Stimulated activated CD8-positive, alpha-beta memory T cell treated with anti-CD3 and anti-CD28 coated beads, Interleukin-4, amount 100 ng/mL, for 48 hours (primary cell): ENCODE measurements at places on chromosomes 2 and 18.

GRCh38 chr2:219687882-219688559 lies 60.6 kb downstream of the SLC4A3 start:
- no peak for DNase-seq

- no peak for DNase-seq
Observed at GRCh38 chr2:231923951-231924888, 2.0 kb downstream of the NPPC start.

DNA sequence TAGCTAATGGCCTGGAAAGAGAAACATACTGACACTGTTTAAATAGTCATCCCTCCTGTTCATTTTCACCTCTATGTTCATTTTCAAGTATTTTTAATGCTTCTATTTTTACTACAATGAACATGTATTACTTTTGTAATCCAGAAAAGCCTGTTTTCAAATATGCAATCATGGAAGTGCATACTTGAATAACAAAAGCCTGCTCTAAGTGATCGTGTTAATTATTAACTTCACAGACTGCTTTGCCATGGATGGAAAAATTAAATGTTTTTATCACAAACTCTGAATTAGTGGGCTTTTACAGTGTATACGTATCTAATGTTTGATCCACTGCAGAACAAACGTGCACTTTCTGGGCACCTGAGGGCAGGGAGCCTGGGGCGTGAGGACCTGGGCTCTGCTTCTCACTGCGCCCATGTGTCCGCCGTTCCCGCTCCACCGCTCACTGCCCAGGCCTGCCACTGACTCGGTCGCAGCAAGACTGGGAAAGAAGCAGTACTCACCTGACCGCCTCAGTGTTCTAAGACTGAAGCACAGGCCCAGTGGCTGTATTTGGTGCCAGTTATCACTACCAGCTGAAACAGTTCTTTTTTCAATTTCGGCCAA lies 80.6 kb downstream of the UXS1 start:
- DNase-seq = no peak

DNA sequence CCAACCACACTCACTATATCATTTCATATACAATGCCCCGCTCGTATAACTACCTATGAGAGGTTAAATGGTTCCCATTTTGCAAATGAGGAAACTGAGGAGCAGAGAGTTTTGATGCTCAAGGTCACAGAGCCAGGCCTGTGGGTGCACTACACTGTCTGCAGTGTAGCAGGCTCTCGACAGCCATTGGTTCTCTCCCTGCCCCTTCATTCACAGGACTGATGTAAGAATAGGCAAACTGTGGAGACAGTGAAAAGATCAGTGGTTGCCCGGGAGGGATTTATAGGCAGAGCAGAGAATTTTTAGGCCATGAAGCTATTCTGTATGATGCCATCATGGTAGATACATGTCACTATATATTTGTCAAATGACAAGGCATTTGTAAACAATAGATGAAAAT lies 39.0 kb upstream of the LBH start:
- DNase-seq = no peak

- DNase-seq = peak; percentile 22
Observed at GRCh38 chr2:110852051-110852450, 119.7 kb downstream of the ACOXL start.

DNA sequence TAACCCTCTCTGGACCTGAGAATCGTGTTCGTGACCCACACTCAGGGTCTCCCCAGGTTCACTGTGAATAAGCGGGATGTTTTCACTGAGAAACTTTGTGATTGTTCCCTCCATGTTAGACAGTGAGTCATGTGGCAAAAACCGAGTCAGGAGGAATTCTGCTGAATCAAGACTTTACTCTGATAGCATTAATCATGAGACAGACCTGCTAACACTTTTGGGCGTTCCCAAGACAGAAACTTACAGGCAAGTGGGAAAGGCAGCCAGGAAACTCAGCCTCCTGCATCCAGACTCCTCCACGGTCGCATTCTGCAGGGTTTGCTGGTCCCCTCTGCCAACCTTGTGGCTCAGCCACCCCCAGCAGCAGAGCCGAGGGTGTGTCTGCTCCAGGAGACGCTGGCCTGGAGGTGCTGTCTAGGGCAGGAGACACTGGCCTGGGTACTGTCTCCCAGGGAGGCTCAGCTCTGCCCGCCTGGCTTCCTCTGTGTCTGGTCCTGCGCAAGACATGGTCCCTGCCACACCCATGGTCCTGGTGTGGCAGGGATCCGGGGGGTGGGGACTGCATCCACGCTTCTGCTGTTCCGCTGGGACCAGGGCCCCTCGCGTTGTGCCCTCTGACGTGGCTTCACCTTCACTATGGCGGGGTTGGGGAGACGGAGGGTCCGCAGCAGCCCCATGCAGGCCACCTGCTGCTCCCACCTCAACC lies 177.4 kb downstream of the TWIST2 start:
- no peak for DNase-seq

DNA sequence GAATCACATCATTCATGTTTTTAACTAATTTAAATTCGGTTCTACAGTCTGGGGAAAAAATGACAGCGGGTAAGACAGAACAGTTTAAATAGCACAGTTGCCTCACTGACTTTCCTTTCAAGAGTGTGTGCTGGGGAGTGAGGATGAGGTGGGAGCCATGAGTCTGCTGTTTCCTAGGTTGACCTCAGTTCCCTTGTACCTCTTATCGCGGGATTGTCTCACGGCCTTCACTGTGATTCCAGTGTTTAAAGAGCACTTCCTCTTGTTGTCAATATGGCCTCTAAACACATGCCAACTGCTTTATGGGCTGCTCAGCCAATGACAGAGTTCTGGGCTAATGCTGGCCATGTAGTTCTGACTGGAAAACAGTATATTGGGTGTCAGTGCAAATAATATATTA lies 41.6 kb upstream of the ALMS1 start:
- DNase-seq = no peak

- no peak for DNase-seq
Observed at GRCh38 chr18:13147130-13147529, 71.4 kb upstream of the LDLRAD4 start.

- no peak for DNase-seq
Observed at GRCh38 chr2:54258166-54258565, 2.1 kb upstream of the TSPYL6 start.

DNA sequence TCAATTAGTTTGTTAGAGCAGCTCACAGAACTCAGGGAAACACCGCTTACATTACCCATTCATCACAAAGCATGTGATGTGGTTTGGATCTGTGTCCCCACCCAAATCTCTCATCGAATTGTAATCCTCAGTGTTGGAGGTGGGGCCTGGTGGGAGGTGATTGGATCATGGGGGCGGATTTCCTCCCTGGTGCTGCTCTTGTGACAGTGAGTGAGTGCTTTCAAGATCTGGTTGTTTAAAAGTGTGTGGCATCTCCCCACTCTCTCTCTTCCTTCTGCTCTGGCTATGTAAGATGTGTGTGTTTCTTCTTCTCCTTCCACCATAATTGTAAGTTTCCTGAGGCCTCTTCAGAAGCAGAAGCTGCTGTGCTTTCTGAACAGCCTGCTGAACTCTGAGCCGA lies 63.5 kb upstream of the AGPS start:
- no peak for DNase-seq
